ENCODE measurements at places on chromosomes 6 and 20.
A peak's percentile ranks its signal among the peaks of the same experiment; 100 is the strongest.

DNA sequence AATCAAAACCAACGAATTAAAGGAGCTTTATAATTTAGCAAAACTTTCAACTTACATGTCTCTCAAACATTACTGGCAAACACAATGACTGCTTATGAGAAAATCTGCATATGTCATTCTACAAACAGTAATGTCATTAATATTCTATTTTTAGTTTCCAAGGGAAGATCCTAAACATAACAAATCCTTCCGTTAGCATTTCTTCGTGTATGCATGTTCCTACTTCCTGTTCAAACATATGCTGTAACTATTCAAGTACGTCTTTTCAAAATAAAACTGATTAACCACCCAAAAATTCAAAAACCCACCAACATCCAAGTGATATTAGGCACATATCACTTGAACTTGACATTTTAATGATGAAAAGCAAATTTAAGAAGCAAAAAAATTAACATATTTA lies 131.3 kb downstream of the HACE1 start:
- no peak for DNase-seq

GRCh38 chr6:149933036-149933435 lies 8.8 kb upstream of the ULBP2 start:
- no peak for DNase-seq

GRCh38 chr6:4192173-4192572 lies 56.8 kb upstream of the ECI2 start:
- DNase-seq: peak; percentile 17

- no peak for DNase-seq
Observed at GRCh38 chr6:93789532-93789931, 370.2 kb upstream of the EPHA7 start.

- no peak for DNase-seq
Observed at GRCh38 chr6:25278261-25278913, 787 bp upstream of the CARMIL1 start.

DNA sequence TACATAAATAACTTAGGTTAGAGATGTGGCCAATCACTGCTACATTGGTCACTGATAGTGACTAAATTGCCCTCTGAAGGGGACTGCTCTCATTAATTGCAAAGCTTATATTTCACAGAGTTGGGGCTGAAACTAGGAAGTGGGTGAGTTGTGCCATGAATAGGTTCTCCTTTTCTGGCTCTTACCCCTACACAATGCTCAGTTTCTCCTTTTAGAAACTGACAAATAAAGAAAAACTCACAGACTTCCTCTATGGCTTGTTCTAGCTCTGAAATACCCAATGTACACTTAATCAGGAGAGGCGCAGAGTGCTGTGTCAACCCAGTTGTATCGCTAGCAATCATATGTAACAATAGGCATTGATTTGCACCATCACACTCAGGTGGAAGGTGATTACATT lies 41.2 kb upstream of the PROKR2 start:
- no peak for DNase-seq

DNA sequence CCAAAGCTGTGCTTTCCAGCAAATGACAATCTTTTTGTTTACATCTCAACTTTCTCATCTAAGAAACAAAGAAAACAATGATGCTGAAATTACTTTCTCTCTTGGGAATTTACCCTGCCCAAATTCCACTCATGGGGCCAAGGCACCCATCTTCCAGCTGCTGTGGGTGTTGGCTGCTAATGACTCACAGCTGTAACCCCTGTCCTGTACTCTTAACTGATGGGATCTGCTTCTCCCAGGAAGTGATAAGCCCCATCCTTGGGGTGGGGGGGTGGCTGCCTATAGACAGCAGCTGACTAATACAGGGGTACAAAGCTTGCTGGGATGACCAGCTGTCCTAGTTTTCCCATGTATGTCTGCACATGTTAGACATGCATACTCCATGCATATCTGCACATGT lies 938.6 kb downstream of the C6orf118 start:
- DNase-seq: no peak

DNA sequence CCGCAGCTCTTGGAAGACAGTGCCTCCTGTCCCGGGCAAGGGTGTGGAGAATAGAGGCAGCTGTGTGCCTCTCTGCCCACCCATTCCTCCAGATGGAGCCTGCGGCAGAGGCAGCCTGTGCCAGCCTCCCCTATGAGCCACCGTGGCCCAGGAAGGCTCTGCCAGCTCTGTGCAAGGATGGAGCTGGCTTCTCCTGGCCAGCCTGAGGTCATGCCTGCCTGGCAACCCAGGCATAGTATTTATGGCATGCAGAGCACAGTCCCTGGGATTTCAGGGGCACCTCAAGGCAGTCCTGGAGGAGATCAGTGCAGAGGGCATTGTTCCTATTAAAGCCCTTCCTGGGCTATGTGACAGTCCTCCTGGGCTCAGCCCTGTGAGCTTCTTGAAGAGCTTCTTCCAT lies 1.5 kb downstream of the EPB41L1 start:
- no peak for DNase-seq

- no peak for DNase-seq
Observed at GRCh38 chr20:52483382-52483781, 291.8 kb upstream of the ZFP64 start.

- no peak for DNase-seq
Observed at GRCh38 chr6:160085226-160085625, 36.4 kb upstream of the SLC22A1 start.

Data from GM03348 (cell line).